NCI-H69 (cell line): ENCODE measurements at places on chromosomes 1 and 21.

DNA sequence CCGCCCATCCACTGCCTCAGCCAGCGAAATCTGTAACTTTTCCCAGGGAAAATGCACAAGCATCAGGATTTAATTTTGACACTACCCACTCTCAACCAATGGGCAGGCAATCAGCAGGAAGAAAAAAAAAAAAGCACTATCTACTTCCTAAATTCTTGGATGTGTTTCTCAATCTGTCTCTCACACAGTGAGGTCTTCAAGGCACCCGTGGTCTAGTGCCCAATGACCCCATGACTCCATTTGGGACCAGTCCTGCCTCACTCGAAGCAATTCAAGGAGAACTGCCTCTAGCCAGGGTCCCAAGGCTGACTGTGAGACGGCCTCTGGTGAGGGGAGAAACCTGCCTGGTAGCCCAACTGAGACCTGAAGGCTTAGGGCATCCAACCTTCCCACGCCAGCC, 35.9 kb downstream of the CSF1 start:
- DNase-seq, result no peak

DNA sequence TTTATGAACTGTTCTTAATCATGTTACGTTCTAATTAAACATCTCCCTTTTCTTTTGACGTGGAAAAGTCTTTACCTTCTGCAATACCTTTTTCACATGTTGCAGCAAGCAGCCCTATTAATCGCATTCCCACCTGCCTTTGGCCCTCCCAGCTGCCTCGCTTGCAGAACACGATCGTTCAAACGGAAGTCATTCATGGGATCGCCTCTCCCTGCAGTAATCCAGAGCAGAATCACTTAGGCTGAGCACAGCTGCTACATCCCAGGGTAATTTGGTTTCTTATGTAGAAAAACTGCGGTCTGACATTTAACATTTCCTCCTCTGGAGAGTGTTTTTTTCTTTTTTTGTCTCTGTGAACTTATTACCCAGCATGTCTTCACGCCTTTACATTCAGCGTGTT, 206.3 kb downstream of the KIF26B start:
- no peak for DNase-seq

DNA sequence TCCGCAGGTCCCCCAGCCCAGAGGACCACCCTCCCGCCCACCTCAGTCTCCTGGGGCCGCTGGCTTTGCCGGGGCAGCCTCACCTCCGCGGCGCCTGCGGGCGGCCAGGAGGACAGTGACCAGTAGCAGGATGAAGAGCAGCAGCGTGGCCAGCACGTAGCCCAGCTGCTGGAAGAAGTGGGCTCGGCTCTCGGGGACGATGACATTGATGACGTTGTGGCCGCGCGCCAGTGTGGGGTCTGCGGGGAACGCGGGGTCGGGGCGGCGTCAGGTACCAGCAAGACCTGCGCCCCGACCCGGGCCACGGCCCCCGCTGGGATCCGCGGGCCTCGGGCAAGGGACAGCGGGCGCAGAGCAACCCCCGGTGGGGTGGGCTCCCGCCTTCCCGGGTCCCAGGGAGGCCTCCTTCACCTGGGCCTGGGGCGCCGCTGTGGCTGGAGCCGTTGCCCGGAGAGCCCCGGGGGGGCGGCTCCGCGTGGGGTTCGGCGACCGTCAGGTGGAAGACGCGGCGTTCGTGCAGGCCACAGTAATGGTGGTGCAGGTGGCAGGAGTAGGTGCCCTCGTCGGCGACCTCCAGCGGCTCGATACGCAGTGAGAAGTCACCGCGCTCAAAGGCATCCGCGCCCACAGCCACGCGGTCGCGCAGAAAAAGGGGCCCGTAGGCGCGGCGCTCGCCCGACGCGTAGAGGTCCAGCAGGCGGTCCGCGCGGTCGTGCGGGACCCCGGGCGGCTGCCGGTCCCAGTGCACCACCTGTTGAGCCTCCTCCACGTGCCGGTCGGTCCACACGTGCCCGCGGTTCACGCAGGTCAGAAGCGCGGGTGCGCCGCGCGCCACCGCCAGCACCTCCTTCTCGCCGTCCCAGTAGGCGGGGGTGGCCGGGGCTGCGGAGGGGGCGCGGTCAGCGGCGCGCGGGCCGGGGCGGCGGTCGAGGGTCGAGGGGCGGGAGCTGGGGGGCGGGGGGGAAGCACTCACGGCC, 3.8 kb downstream of the MXRA8 start:
- peak; percentile 20 for DNase-seq

GRCh38 chr1:198316546-198317100, 159.8 kb downstream of the NEK7 start:
- no peak for DNase-seq

DNA sequence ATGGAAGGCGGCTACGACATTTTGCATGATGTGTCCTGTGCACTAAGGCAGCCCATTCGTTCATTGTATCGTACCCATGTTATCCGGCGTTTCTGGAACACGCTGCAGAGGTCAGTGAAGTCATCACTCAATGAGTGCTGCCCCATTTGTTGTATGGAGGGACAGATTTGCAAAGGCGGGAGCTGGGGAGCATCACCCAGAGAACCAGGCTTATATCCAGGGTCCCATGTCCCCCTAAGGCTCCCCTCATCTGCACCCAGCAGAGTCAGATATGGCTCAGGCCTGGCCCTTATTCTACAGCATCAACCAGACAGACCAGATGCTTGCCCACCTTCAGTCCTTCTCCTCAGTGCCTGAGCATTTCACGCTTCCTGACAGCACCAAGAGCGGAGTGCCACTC, 31.2 kb downstream of the SZT2 start:
- no peak for DNase-seq

DNA sequence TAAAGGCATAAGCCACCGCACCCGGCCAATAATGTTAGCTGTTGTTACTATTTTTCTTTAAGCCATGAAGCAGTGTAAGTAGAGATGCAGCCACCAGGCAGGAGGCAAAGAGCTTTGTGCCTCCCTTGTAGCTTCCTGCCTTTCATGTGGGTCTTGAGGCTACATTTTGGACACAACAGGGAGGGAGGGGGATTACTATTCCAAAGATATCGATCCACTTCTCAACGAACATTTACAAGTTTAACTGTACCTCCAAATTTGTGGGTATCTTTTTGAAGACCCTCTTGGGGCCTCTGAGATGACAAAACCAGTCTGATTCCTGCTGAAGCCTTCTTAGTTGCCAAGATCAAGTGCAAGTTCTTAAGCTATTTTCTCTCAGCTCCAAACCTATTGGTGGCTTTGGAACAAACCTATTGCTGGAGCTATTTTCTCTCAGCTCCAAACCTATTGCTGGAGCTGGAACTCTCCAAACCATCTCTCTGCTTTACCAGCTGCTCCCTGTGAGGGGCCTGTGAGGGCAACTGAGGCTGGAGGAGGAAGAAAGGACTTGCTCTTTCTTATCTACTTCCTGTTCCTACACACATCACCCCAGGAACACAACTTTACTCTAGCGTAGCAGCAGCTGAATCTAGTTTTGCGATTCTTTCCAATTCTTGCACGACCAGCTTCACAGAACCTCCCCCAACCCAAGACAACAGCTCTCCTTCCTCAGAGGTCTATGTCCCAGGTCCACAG, 16.1 kb upstream of the RCAN3 start:
- DNase-seq, result no peak

GRCh38 chr1:57214951-57215575, 208.8 kb downstream of the DAB1 start:
- DNase-seq, result no peak

DNA sequence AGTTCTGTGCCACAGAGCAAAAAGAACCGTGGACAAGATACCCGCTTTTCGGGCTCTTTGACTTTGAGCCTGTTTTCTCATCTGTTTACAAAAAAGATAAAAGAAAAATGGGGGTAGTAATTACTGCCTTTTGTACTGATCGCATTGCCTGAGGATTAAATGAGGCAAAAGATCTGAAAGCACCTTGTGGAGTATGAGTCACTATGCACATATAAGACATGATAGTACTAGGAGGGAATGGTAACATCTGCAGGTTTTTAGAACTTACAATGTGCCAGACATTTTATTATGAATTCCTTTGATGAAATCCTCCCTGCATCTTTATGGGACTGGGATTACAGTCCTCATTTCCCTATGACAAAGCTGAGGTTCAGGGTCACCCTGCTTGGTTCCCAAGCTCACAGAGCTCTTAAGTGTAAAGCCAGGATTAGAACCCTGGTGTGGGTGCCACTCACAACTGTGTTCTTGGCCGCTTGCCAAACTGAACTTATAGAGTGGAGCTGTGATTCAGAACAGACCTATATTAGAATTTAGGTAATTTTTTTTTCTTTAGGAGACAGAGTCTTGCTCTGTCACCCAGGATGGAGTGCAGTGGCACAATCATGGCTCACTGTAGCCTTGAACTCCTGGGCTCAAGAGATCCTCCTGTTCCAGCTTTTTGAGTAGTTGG, 1.8 kb downstream of the DISC1 start:
- DNase-seq, result peak; percentile 87

DNA sequence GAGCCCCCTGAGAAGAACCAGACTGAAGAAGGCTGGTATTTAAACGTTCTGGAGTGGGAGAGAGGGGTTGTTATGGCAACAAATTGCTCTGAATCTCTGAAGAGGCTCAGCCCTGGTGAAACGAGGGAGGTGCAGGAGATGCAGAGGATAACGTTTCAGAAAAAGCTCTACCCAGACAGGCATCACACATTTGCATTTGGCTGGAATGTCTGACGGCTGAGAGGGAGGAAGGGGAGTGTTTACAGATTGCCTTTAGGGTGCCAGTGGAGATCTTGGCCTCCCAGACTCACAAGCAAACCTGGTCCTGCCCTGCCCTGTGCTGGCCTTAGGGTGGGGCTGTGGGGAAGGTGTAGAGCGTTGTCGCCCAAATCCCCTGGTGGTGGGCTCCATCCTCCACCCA, 169.0 kb upstream of the AJAP1 start:
- no peak for DNase-seq

DNA sequence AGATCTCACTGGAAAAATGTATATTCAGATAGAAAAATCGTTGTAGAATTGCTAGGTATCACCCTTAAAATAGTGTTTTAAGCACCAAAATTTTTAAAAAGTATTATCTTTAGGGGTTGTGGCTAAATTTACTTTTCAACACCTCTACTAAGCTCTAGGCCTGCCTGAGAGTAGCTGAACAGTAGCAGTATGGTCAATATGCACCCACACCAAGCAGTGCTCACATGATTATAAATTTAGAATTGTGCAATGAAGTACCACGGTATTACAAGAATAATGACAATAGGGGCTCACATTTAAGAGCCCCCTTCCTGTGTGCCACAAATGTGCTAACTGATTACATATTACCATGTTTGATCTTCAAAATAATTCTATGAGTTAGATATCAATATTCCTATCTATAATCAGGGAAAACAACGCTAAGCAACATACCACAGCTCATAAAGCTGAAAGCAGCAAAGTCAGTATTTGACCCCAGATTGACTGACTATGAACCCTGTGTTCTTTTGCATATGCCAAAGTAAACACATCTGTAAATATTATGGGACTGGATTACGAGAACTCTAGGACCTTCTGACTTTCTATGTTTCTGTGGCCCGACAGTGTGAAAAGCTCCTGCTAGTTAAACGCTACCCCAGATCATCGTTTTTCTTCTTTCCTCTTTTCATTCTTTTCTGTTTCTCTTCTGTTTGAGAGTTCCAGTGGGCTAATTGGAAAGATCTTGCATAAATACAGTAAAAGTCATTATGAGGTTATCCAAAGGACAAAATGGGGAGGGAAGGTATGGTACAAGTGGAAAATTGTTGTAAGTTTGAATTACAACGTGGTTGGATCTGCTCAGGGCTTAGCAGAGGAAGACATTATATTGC, 201.1 kb upstream of the C1orf87 start:
- no peak for DNase-seq

DNA sequence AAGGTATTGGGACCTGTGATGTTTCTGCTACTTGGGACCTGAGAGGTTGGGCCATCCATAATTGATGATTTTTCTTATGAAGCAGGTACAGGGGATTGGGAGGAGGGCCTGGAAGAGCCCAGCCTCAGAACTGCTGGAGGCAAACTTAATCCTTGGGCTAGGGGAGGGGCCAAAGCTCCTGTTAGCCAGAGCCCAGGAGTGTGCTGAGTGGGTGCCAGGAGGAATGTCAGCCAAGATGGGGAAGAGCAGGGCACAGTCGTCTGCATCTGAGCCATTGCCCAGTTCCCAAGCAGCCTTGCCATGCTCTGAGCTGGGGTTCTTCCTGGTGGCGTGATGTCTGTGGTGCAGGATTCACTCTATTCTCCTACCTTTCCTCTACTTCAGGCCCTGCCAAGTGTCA, 5.8 kb downstream of the MAPKAPK2 start:
- no peak for DNase-seq

GRCh38 chr1:200958597-200958996, 63.9 kb downstream of the INAVA start:
- DNase-seq, result no peak

DNA sequence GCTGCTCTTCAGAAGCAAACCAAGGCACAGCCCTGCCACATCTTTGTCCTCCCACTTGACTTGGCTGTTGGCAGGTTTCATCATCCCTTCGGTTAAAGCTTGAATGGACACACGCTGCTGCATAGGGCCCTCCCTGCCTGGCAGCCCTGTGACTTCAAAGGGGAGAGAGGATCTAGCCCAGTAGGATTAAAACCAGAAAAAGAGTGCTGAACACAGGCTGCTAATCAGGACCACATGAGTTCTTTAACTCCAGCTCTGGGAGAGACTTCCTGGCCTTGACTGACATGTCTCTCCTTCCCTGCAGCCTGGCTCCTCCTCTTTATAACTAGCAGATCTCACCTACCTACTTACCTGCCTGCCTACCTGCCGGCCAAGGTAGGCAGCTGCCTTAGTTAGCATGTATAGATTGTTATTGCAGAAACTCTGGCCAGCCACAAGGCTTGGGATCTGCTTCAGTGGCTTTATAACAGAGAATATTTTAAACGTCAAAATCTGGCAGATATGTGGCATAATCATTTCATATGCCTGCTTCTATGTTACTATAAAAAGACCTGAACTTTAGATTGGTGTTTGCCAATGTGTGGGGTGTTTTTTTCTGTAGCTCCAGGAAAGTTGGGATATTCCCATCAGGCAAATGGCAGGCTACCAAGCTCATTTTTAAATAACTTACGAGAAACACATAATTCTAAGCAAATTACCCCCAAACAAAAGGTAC, 49.4 kb downstream of the ERG start:
- no peak for DNase-seq

- no peak for DNase-seq
These were observed 8.7 kb downstream of the RNF223 start for GRCh38 chr1:1065265-1065939.

- no peak for DNase-seq
These were observed 11.0 kb downstream of the XPR1 start for GRCh38 chr1:180642781-180643180.

- DNase-seq, result no peak
These were observed 30.8 kb downstream of the XCL2 start for GRCh38 chr1:168512864-168513595.

- DNase-seq, result no peak
These were observed 4.5 kb downstream of the MROH7 start for GRCh38 chr1:54645806-54646676.

- peak; percentile 91 for DNase-seq
These were observed 277.3 kb downstream of the KAZN start for GRCh38 chr1:14875524-14876509.
